ENCODE measurements at places on chromosomes 5 and 9.

- DNase-seq = no peak
Observed at GRCh38 chr5:154972476-154973080, 31.7 kb downstream of the MRPL22 start.

GRCh38 chr9:18233776-18234445 is 240.0 kb upstream of the ADAMTSL1 start:
- no peak for DNase-seq

DNA sequence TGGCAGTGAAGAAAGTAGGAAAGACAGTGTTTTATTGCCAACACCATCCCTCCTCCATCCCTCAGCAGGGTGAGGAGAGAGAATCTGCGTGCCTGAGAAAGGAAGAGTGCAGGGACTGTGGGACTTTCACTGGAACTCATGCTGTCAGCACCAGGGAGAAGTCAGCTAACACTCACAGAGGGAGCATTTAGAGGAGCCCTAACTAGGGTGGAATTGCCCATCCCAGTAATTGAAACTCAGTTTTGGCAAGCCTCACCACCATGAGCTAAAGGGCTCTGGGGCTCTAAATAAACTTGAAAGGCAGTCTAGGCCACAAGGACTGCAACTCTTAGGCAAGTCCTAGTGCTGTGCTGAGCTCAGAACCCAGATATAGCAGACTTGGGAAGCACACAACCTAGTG is 622.3 kb downstream of the SEMA5A start:
- no peak for DNase-seq

DNA sequence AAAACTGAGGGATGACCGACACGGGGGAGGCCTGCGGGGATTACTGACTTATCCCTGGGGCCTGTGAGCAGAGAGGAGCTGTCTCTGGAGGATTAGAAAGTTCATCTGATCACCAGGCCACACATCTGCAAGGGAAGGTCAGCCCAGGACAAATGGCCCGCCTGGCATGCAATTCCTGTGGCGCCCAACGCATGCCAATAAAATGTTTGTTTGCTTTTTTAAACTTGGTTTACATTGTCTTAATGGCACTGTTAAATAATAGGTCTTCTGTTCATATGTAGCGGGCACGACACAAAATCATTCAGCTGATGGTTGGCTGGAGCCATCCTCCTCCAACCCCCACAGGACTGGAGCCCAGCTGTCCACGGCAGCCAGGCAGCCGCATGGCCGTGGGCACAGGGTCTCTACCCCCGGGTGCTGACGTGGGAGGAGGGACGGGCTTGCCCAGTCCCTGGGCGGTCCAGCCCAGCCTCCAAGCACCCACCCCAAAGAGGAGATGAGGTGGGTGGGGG is 41.0 kb upstream of the SLC12A7 start:
- no peak for DNase-seq

GRCh38 chr9:137432687-137433348 is 8.3 kb downstream of the ENTPD8 start:
- DNase-seq = no peak

DNA sequence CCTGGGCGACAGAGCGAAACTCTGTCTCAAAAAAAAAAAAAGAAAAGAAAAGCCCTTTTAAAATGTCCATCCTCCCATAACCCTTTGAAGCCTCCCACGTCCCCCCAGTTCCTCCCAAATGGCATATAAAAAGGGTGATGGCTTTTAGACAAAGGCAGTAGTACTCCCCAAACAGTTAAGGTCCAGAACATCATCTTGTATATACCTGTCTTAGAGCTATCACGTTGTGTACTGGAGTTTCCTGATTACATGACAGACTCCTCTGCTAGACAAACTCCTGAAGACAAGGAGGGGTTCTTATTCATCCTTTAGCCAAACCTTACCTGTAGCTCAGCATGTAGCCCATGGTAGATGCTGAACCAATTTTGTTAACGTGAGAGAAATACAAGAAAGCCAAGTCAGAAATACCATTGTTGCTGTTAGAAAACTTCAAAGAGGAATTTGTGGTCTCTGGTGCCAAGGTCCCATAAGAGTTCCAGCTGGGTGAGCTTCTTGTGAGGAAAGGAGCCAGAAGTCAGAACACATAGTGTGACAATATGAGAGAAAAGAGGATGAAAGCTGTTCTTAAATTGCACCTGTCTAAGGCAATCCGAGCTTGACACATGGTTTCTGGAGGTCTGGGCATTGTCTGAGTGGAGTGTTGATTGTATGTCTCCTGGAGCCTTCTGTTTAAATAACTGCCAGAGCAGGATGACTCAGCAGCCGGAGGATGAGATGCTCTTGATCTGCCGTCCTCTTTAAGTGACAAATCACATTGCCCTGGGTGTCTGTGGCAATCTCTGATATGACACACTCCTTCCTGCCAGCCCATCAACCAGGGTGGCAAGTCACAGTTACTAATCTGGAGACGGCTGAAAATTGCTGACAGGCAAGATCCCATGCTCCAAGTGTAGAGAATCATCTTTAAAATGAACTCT is 69.1 kb downstream of the ARRDC3 start:
- no peak for DNase-seq

GRCh38 chr5:107228226-107228625 is 442.5 kb downstream of the EFNA5 start:
- DNase-seq = no peak

GRCh38 chr9:78559449-78559885 is 262.5 kb downstream of the PSAT1 start:
- DNase-seq = no peak

DNA sequence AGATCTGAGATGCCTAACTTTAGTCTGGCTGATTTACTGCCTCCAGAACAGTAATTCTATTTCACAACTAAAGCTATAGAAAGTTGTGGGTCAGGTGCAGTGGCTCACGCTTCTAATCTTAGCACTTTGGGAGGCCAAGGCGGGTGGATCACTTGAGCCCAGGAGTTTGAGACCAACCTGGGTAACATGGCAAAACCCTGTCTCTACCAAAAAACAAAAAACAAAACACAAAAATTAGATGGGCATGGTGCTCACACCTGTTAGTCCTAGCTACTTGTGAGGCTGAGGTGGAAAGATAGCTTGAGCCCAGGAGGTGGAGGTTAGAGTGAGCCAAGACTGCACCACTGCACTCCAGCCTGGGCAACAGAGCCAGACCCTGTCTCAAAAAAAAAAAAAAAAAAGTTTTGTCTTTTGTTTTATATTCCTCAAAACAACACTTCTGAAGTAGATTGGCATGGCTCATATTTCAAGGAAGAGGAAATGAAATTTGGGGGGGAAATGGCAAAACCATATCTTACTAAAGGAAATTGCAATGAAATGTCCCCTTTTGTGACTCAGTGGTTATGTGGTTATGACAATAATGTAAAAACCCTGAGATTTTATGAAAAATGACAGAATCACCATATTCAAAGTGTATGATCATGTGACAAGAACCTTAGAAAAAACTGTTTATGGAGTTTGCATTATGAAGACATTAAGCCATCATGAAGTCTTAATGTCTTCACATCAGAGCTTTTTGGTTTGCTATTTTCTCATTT is 16.2 kb downstream of the FNBP1 start:
- DNase-seq = no peak

- DNase-seq = no peak
Observed at GRCh38 chr5:80509362-80509761, 21.5 kb downstream of the FAM151B start.

DNA sequence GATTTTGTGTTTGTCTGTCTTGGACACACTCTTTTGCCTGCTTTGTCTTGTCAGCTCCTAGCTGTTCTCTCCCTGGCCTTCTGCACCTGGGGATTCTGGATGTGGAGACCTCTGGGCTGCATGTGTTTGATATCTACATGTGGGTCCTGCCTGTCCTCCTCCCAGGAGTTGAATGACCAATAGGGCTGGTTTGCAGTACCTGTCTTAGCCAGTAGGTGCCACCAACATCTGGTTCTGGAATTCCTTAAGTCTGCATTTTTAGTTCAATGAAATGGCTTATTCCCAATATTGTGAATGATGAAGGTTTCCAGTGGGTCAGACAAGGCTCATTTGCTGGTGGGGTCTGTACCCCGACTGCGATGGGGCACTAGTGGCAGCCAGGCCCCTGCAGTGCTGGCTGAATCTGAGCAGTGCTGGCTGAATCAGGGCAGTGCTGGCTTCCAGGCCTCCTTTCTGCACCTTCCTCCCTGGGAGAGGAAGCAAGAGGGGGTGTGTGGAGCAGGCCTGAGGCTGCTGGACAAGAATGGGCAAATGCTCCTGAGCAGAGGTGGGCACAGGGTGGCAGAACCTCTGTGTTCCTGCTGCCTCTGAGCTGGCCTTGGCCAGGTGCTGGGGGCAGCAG is 73.3 kb downstream of the RXRA start:
- no peak for DNase-seq

DNA sequence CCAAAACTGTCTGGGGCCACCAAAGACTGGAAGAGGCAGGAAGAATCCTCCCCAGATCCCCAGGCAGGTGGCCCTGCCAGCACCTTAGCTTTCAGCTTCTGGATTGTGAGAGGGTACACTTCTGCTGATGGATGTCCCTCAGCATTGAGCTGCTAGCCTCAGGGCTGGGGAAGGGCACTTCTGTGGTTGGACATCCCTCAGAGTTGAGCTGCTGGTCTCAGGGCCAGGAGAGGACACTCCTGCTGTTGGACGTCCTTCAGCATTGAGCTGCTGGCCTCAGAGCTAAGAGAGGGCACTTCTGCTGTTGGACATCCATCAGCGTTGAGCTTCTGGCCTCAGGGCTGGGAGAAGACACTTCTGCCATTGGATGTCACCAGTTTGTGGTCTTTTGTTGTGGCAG is 83.8 kb upstream of the FCN1 start:
- DNase-seq = no peak

GRCh38 chr5:8114597-8115266 is 245.8 kb downstream of the MTRR start:
- no peak for DNase-seq

Data from liver (tissue), 10 donors.